Cardiac muscle cell (in vitro differentiated cells and primary cell): ENCODE measurements at places on chromosomes 13 and 19. TPM values are rescaled to one million over a fixed set of nuclear protein-coding genes. Genes with fewer than 3 reads are reported as not detected.
A peak's percentile ranks its signal among the peaks of the same experiment; 100 is the strongest.

- DNase-seq = peak; percentile 29
Measured at GRCh38 chr19:16077984-16078758, 1.9 kb downstream of the TPM4 start.

DNA sequence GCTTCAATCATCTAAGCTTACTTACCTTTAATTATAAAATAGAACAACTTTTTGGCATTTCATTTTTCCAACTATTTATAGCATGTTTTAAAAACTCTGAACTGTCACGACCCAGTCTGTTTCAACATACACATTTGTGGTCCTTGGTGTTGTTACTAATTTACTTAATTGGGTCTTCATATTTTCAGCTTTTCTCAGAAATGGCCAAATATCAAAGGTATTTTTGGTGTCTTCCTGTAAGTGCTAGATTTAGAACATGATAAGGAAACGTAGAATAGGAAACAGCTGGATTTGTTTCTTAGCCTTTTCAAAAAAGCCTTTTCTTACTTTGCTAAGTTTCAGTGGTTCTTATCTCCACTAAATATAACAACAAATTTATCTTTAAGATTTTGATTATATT, 11.4 kb downstream of the LPAR6 start:
- no peak for DNase-seq

GRCh38 chr13:66859078-66859477, 371.1 kb downstream of the PCDH9 start:
- no peak for DNase-seq

DNA sequence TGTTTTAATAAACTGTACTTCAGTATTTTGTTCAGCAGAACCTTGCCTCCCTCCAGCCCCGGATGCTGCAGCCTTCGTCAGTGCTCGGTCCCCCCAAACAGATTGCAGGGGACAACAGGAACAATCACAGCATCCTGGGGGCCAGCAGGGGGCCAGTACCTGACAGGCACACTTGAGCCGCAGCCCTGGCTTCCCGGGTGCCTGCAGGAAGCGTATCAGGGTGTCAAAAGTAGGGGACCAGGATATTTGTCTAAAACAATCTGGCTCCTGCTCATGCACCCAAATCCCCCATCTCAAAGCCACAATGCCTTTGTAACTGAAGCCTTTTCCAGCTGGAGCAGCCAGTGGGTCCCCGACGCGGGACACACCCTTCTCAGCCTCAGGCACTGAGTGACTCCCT, 167.5 kb upstream of the TSHZ3 start:
- no peak for DNase-seq

DNA sequence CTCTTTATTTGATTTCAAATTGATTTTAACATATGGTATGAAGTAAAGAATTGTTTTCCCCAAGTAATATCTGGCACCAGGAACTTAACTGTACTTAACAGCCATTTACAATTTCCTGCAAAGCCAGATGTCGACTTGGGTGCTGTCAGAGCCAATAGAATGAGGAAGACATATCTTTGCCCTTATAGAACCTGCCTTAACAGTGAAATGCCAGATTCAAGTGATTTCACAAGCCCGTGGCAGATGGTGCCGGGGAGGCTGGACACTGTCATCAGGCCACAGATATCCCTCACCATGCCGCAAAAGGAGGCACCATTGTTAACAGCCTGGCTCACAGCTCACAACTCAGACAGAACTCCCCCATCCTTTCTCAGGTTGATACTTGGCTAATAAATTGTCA, 48.7 kb downstream of the ESD start:
- DNase-seq = no peak

DNA sequence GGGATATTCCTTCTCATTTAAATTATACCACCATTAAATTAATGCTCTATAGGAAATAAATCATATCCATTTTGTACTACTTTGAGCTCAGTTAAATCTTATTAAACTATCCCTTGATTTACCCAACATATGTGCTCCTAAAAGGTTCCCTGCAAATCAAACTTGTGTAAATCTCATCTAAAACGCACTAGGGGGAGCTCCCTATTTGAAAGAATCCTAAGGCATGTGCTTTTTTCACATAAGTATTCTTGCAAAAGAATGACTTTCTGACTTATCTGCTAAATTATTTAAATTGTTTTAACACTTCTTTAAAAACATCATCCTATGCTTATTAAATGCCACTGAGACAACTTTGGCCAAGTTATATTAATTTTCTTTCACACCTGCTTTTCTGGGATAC, 7.9 kb downstream of the INTS6 start:
- DNase-seq = peak; percentile 72

DNA sequence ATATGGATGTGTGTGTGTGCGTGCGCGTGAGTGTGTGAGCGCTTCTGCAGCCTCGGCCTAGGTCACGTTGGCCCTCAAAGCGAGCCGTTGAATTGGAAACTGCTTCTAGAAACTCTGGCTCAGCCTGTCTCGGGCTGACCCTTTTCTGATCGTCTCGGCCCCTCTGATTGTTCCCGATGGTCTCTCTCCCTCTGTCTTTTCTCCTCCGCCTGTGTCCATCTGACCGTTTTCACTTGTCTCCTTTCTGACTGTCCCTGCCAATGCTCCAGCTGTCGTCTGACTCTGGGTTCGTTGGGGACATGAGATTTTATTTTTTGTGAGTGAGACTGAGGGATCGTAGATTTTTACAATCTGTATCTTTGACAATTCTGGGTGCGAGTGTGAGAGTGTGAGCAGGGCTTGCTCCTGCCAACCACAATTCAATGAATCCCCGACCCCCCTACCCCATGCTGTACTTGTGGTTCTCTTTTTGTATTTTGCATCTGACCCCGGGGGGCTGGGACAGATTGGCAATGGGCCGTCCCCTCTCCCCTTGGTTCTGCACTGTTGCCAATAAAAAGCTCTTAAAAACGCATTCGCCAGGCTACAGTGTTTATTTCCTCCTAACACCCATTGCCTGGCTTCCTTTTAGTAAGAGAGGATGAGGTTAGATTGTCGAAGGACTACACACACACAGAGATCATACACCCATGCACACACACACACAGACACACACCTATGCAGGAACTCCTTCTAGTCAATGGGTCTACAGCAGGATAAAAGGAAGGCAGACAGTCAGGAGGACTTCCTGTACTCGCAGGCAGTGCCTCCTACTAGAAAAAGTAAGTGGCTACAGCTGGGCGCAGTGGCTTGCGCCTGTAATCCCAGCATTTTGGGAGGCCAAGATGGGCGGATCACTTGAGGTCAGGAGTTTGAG, 7.1 kb downstream of the FOSB start:
- DNase-seq = no peak

GRCh38 chr19:12867120-12868099, 13.8 kb downstream of the DNASE2 start:
- peak; percentile 91 for DNase-seq

GRCh38 chr13:78372581-78372980, 230.8 kb downstream of the POU4F1 start:
- no peak for DNase-seq

DNA sequence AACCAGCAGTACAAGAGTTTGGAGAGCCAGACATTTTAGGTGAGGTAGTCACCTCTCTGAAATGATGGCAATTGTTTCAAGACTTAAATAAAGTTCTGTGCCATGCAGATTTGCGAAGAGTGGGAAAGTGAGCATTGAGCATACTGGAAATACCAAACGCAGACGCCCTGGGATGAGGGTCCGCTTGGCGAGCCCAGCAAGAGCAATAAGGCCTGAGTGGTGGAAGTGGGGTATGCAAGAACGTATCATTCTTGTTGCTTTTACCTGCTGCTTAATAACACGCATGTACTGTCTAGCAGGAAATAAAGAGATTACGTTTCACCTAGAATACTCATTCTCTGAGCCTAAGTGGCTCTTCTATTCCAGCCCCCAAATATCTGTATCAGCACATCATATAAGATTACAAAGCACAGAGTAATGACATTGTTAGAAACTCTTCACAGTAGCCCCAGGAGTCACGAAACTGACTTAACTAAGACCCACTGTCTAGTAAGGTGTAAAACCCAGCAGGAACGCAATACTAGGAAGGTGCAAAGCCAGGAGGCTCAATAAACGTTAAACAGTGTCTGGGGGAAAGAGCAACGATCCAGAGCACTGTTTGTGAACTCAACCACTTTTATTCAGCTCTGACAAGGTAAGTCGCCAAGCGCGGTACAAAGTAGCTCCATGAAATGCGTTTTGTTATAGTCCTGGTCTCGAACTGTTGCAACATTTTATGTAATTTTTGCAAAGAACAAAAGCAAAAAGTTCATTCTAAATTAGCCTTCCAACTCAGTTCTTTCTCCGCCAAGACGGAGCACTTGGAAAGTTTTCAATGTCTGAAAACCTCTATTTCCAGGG, 1.2 kb downstream of the RCBTB2 start:
- DNase-seq = no peak

GRCh38 chr13:30719525-30719914, 15.8 kb upstream of the ALOX5AP start:
- no peak for DNase-seq

DNA sequence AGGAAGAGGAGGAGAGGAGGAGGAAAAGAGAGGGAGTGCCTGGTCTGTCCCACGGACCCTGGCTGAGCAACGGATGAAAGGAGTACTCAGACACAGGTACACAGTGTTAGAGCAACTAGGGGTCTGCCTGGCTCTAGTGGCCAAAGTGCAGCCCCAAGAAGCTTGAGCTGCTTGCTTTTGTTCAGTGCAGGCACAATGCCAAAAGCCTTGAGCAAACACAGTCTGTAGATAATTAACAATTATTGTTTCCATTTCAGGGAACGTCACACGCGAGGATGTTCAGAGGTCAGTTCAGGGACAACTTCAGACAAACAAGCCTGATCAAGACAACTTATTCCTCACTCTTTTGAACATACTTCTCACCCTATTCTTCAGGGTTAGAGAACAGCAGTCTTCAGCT, 32.2 kb upstream of the ZNF726 start:
- DNase-seq = no peak

- peak; percentile 82 for DNase-seq
Measured at GRCh38 chr19:46616631-46617322, 8.1 kb downstream of the PTGIR start.

GRCh38 chr19:17091758-17092333, 16.3 kb downstream of the MYO9B start:
- DNase-seq = no peak

- DNase-seq = no peak
Measured at GRCh38 chr13:113550453-113550852, 34.1 kb upstream of the TFDP1 start.

DNA sequence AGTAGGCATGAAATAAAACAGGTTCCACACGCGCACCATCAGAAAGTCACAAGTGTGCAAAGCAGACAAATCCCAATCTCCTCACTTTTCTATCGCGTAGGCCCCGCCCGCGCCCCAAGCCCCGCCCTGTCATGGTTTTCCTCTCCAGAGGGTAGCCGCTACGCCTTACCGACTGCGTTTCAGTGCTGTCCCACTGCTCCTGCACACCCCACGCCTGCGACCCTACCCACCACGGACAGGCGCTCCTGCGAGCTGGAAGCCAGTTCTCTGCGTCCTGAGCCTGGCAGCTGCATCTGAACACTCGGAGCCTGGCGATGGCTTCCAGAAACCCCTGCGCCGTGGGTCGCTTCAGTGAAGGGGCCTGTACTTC, 379 bp upstream of the ZNF470 start:
- no peak for DNase-seq

GRCh38 chr13:95388420-95389079, 87.3 kb upstream of the ABCC4 start:
- no peak for DNase-seq

- no peak for DNase-seq
Measured at GRCh38 chr13:110046811-110047210, 260.1 kb downstream of the COL4A1 start.

DNA sequence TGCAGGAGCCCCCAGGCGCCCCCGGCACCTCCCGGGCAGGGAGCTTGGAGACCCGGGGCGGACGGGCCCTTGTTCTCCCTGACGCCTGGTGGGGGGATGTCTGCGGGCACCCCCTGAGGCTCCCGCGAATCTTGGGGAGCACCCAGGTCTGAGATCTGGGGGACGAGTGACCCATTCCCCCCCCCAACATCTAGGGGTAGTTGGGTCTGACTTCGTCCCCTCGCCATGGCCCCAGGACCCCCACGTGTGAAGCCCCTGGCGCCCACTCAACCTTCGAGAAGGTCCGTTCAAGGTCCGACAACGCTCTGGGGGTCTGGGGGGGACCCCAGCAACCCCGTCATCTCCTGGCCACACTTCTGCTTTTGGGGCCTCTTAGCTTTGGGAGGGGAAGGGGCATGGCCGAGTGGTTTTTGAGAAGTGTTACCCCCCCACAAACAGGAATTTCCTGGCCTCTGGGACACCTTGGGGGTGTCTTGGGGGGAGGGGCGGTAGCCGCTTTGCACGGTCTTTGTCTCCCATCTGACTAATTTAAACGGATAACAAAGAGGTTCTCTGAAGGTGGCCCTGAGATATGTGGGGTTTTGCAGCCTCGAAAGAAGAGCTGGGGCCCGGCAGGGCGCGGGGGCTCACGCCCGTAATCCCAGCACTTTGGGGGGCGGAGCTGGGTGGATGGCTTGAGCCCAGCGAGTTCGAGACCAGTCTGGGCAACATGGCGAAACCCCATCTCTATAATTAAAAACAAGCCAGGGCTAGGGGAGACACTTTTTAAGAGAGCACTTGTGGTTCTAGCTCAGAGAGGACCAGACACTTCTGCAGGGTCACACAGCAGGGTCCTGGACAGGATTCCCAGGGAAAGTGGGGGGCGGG, 608 bp downstream of the CNN2 start:
- no peak for DNase-seq

- DNase-seq = no peak
Measured at GRCh38 chr13:111484959-111485358, 164.5 kb downstream of the TEX29 start.

The TBXA2R gene
- polyA plus RNA-seq = 0.40 and 1.0 TPM in 2 replicates

The GAPDHS gene
- not detected in 2 replicates for polyA plus RNA-seq

The SLC10A2 gene
- not detected in 2 replicates for polyA plus RNA-seq

The SLC25A42 gene
- 28.7 and 31.3 TPM in 2 replicates for polyA plus RNA-seq

The UBE2L5 gene
- not detected in 2 replicates for polyA plus RNA-seq

The IL17D gene
- 118 and 147 TPM in 2 replicates for polyA plus RNA-seq

The LRRC4B gene
- 5.8 and 6.2 TPM in 2 replicates for polyA plus RNA-seq

The SBNO2 gene
- polyA plus RNA-seq = 6.8 and 11.8 TPM in 2 replicates

The CEACAM21 gene
- polyA plus RNA-seq = 2.2 and 5.0 TPM in 2 replicates

The CGB2 gene
- polyA plus RNA-seq = 1.5 TPM in 1 of 2 replicates, not detected in the other

The NFIX gene
- 0.80 TPM in 1 of 2 replicates, not detected in the other for polyA plus RNA-seq

The ZNF177 gene
- polyA plus RNA-seq = 3.6 and 3.7 TPM in 2 replicates
